ENCODE measurements at places on chromosomes 11 and 22.
A peak's percentile ranks its signal among the peaks of the same experiment; 100 is the strongest.

- no peak for DNase-seq
These were observed 8.5 kb upstream of the NAALADL1 start for GRCh38 chr11:65066805-65067291.

DNA sequence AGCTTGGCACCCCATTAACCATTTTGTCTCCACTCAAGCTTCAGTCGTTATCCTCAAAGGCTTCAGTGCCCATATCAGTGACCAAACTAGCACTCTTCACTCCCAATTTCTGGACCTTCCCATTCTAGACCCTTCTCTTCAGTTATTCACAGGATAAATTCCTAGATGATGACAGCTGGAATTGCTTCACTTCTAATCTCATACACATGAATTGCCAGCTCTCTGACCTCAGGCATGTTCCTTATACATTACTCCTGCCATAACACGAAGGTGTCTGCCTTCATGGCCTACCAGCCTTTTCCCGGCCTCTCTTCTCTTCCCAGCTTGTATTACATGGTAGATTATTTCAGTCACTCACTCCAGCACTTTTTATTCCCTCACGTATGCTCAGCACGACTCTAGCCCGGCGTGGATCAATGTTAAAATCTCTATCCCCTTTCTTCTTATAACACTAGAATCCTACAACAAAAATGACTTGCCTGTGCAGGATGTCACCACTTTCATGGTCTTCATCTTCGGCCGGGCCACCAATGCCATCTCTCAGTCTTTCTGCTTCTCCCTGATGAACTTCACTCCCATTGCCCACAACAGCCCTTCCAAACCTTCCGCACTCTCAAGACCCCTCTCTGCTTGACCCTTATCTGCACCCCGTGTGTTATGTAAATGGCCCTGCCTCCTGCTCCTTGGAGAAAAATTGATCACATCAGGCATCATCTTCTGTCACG is 36.9 kb downstream of the EIF3F start:
- no peak for DNase-seq

- peak; percentile 45 for DNase-seq
These were observed 36.0 kb upstream of the GNB1L start for GRCh38 chr22:19890502-19891316.

- DNase-seq, result no peak
These were observed 15.8 kb downstream of the P2RY2 start for GRCh38 chr11:73233692-73234470.

DNA sequence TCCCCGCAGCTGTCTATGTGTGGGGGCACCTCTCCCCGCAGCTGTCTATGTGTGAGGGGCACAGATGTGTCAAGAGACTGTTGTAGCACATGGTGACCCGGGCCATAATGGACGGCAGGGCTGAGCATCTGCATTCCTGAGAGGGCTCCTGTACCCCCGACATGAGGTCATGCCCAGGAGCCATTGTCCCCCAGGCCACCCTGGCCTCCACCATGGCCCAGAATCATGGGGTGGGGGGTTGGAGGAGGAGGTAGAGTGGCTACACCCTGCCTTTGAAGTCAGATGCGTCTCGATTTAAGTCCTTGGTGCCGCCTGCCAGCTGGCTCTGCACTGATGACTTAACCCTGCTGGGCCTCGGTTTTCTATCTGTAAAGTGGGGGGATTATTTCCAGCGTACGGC is 49.1 kb downstream of the ARHGAP8 start:
- DNase-seq, result no peak

GRCh38 chr11:46712874-46713576 is 6.0 kb upstream of the F2 start:
- no peak for DNase-seq

GRCh38 chr22:26471522-26471921 is 12.1 kb downstream of the HPS4 start:
- peak; percentile 62 for DNase-seq

DNA sequence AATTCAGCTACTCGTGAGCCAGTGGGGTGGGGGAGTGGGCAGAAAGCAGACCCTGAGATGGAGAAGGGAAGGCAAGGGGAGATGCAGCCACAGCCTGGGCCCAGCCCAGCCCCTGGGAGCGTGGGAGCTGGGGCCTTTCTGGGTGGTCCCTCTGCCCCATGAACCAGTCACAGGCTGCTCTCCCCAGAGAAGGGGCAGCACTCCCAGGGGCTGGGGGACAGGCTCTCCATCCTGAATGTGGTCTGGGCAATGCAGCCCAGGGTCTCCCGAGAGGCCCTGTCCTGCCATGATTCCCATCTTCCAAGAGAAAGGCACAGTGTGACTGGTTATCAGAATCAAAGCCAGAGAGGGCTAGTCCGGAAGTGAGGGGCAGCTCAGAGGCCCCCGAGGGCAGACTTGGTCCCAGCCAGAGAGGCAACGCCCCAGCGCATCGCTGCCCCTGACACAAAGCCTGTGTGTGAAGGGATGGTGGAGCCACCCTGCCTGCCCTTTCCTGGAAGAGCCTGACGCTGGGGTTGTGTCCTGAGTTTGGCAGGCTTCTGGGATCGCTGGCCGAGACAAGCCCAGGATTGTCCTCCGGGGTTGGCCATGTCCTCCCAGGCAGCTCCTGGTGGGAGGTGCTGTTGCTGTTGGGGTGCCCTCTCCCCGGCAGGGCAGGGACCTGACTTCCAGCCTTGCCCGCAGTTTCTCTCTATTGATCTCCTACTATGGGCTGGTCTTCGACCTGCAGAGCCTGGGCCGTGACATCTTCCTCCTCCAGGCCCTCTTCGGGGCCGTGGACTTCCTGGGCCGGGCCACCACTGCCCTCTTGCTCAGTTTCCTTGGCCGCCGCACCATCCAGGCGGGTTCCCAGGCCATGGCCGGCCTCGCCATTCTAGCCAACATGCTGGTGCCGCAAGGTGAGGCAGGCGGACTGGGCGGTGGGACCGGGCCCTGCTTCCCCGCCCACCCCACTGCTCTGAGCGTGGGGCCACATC is 23.8 kb upstream of the SLC22A12 start:
- DNase-seq, result no peak

DNA sequence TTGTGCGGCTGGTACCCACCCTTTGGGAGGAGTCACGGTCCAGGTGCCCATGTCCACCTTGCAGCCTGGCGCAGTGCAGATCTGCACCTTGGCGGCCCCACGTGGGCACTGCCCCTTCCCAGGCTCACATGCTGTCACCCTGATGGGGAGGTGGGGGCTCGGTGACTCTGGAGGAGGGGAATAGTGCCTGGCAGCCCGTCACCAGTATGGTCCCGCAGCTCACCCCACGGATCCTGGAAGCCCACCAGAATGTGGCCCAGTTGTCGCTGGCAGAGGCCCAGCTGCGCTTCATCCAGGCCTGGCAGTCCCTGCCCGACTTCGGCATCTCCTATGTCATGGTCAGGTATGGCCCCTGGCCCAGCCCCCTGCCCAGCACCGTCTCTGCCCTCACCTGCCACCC is 5.2 kb downstream of the TRPT1 start:
- DNase-seq, result no peak
